Right cardiac atrium (tissue), 5 donors: ENCODE measurements at places on chromosomes 1 and 21.

DNA sequence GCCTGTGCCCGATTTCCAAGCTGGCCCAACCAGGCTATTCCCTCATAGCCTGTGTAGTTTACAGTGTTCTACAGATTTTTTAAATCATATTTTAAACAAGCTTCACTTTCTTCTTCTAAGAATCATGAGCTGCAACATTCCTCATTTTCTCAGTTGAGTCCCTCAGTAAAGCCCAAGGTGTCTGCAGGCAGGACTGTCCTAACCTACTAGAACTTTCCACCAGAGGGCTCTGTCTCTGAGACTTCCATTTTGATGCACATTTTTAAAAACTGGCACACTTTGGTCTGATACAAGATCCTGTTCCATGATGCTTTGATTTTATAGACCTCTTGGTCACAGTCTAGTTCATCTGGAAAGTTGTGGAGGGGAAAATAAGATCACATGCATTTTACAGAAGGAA, 21.6 kb upstream of the SLAMF6 start:
- no peak for DNase-seq

- no peak for DNase-seq
These were observed 7.8 kb downstream of the PODN start for GRCh38 chr1:53069663-53070327.

- no peak for DNase-seq
These were observed 28.3 kb downstream of the HEATR1 start for GRCh38 chr1:236576004-236576403.

- DNase-seq: no peak
These were observed 52.7 kb upstream of the ADARB1 start for GRCh38 chr21:45021428-45022347.

- DNase-seq: no peak
These were observed 6.1 kb upstream of the C4BPA start for GRCh38 chr1:207097871-207098324.
